ENCODE measurements at places on chromosomes 3 and 15. TPM values are rescaled to one million over a fixed set of nuclear protein-coding genes. Genes with fewer than 3 reads are reported as not detected.

SCAMP2 gene
- 19.2 TPM for total RNA-seq

SNURF gene
- total RNA-seq = 23.7 TPM

ACKR2 gene
- total RNA-seq = not detected

ATP13A5 gene
- not detected for total RNA-seq

CLDN18 gene
- not detected for total RNA-seq

ADAM10 gene
- 144 TPM for total RNA-seq

GOLGA6L7 gene
- not detected for total RNA-seq

SNX22 gene
- 0.76 TPM for total RNA-seq

TNIK gene
- 46.7 TPM for total RNA-seq

SERPINI1 gene
- 1.2 TPM for total RNA-seq

TRH gene
- not detected for total RNA-seq

NR2F2 gene
- total RNA-seq = 0.97 TPM

DPPA2 gene
- total RNA-seq = not detected

CCDC191 gene
- 1.1 TPM for total RNA-seq

GOLGA8T gene
- total RNA-seq = under 0.01 TPM

SLC25A36 gene
- total RNA-seq = 39.6 TPM

PTPRG gene
- 25.3 TPM for total RNA-seq

TTBK2 gene
- 5.5 TPM for total RNA-seq

GUCA1C gene
- total RNA-seq = not detected

LAMB2 gene
- total RNA-seq = 186 TPM

FSIP1 gene
- total RNA-seq = 0.97 TPM

PPP4R2 gene
- 86.8 TPM for total RNA-seq

CFAP91 gene
- 0.76 TPM for total RNA-seq

PP2D1 gene
- total RNA-seq = not detected

GRK7 gene
- total RNA-seq = not detected

ANKRD34C gene
- not detected for total RNA-seq

GP9 gene
- 0.32 TPM for total RNA-seq

SNRPA1 gene
- total RNA-seq = 30.4 TPM

LHFPL4 gene
- not detected for total RNA-seq

ASB7 gene
- 14.0 TPM for total RNA-seq

HGD gene
- 0.32 TPM for total RNA-seq

AZI2 gene
- 50.0 TPM for total RNA-seq

GABRG3 gene
- total RNA-seq = not detected

DUOXA2 gene
- total RNA-seq = not detected

UQCRC1 gene
- total RNA-seq = 369 TPM

SPATA12 gene
- total RNA-seq = under 0.01 TPM

Data from epithelial cell of umbilical artery (primary cell).